ENCODE measurements at places on chromosomes 5 and 9. TPM values are rescaled to one million over a fixed set of nuclear protein-coding genes. Genes with fewer than 3 reads are reported as not detected.

DNA sequence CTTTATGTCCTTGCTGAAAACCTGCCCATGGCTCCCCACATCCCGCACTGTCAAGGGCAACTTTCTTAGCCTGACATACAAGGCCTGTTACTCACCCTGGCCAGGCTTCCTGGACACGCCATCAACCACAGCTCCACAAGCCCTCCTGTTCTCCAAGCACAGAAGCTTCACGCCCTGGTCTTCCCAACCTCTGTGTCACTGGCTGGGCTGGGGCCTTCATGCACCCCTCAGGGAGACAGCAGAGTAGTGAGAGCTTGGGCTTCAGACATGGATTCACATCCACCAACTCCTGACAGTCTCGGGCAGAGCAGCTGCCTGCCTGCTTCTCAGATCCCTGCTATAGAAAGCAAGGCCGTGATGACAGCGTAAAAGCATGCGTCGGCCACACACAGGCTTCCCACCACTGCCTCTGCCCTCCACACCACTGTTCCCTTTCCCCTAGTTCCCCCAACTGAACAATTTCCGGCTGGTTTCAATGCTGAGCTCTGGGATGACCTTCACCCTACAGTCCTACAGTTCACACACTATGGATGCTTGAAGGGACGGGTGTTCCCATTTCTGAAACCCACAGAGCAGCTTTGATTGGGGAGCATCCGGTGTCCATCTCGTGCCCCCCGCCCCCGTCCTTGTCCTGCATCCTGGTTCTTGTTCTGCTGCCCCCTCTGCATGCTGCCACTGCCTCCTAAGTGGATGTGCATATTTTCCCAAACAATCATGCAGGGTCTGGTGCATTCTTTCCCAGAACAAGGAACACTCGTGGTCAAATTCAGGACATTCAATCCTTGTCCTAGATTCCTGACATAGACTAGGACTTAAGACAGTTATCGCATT, 33.4 kb upstream of the ADAMTS2 start:
- DNase-seq = peak; percentile 5

- DNase-seq = no peak
Measured at GRCh38 chr9:128374221-128374675, 3.1 kb downstream of the URM1 start.

- DNase-seq = no peak
Measured at GRCh38 chr9:126205845-126206498, 120.7 kb upstream of the MVB12B start.

- DNase-seq = no peak
Measured at GRCh38 chr5:68424799-68425537, 209.4 kb downstream of the PIK3R1 start.

GRCh38 chr9:2161661-2162060, 146.5 kb downstream of the SMARCA2 start:
- no peak for DNase-seq

DNA sequence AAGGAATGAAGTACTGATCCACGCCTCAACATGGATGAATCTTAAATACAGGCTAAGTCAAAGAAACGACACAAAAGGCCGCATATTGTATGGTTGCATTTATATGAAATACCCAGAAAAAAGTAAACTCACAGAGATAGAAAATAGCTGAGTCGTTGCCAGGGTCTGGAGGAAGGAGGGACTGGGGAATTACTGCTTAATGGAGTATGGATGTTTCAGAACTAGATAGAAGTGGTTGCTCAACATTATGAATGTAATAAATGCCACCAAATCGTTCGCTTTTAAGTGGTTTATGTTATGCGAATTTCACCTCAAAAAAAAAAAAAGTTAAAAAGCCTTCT, 784 bp upstream of the MSANTD3 start:
- no peak for DNase-seq

DNA sequence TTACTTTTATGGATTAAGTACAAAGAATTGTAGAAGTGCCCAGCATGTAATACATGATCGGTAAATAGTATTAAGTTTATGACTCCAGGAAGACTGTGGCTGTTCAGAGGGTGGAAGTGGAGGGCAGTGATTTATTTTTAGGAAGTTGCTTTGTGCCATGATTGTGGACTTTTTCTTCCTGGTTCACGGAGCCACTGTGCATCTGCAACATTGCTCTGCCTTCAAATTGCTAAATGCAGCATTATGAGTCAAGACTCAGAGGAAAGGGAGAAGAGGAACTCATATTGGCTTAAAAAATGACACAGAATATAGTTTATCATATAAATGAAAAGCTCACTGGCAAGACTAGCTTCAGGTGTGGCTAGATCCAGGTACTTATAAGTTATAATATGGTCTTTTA, 301.5 kb downstream of the KCTD16 start:
- DNase-seq = no peak

Gene ENDOG
- 12.8 TPM for polyA plus RNA-seq

Gene STK10
- 19.8 TPM for polyA plus RNA-seq

Gene CCDC192
- 0.90 TPM for polyA plus RNA-seq

Gene IFT74
- 30.7 TPM for polyA plus RNA-seq

Gene DMRT3
- not detected for polyA plus RNA-seq

Gene SPTLC1
- polyA plus RNA-seq = 99.4 TPM

Gene IL3
- not detected for polyA plus RNA-seq

Gene RASGRF2
- polyA plus RNA-seq = 1.9 TPM

Gene IFNB1
- not detected for polyA plus RNA-seq

Gene NUTM2G
- 0.63 TPM for polyA plus RNA-seq

Measured in right lung (tissue), 10 donors.